Central memory CD4-positive, alpha-beta T cell (primary cell): ENCODE measurements at places on chromosomes 7 and 10.

DNA sequence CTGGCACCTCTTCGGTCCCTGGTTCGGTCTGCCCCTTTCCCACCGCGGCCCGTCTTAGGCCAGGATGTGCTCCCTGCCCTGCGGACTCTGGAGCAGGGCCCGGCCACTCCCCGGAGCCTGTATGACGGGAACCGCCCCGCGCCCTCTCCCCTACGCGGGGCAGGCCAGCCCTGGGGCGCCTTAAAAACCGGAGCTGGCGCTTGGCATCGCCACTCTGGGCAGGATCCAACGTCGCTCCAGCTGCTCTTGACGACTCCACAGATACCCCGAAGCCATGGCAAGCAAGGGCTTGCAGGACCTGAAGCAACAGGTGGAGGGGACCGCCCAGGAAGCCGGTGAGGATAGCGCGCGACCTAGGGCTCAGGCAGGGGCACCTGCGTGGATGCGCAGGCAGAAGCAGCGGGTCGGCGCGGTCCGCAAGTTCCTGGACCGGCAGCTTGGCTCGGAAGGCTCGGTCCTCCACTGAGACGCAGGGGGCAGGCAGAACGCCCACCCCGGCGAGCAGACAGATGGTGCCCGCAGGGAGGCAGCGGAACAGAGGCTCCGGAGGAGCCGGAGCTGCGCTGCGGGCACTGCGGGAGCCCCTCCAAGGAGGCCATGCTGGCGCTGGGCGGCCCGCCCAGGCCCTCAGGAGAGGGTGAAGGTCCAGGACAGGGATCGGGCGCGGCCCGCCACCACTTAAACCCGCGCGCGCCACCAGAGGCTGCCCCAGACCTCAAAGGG, at the start of gene ADIRF:
Gene ADIRF, plus strand, starts transcription at position 212 of the 723 bp plus-strand sequence. Its CDS starts 63 bp downstream, at position 275.
- no peak for DNase-seq

DNA sequence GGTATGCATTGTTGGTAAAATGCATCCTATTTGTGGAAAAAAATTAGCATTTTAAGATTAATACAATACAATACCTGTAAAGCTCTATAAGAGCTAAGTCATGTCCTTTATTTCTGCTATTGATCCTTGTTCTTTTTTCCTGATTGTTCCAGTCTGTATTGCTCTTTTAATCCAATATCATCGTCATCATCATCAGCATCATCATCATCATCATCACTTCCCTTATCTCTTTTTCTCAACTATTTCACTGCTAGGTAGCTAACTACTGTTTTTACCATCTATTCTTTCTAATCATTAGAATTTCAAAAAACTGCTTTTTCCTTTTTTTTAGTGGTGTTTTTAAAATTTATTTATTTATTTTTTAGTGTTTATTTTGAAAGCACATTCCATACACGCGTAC, 71.2 kb downstream of the ABCC2 start:
- no peak for DNase-seq

DNA sequence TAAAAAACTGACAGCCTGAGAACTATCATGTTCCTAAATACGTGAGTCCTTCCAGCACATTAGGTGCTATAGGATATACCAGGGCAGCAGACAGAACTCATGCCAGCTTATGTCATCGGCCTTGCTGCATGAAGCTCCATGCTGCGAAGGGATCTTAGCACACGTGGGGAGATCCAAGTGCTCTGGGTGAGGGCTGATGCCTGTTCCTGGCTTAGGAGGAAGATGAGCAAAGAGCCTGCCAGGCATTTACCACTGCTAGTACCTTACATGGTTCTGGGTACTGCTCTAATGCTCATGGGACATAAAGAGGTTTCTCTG, 43.2 kb downstream of the SVIL start:
- DNase-seq: no peak

DNA sequence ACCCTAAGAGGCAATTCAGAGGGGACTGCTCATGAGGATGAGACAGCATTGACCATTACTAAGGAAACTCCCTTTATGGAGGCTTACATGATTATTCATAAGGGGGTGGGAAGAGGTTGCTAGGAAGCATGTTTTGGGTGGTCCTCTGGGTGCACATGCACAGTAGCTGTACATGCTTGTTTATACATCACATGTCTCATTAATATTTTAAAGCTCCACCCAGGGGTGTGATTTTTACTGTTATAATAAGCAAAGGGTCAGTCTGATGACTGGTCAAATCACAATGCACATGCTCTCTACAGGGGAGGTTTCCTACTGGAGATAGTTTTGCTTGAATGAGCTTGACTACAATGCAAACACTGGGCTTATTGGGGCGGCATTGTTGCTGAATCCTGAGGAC, 23.8 kb upstream of the PPP1R9A start:
- DNase-seq: no peak
